ENCODE measurements at places on chromosomes 12 and 14.

DNA sequence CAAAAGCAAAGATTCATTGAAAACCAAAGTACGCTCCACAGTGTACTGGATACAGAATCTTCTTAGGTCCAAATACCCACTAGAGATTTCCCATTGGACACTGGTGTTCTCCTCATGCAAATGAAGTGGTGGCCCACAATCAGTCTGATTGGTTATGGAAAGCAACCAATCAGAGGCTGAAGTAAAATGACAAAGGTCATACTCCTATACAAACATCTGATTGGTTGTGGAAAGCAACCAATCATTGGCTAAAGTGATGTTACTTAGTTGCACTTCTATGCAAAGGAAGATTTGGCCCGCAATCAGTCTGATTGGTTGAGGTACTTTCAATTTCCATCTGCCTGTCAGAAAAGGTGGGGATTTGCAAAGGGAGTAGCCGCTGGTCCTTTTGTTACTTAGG, 1.3 kb upstream of the WASHC3 start:
- DNase-seq, result no peak

- DNase-seq, result no peak
These were observed 5.5 kb upstream of the PRIMA1 start for GRCh38 chr14:93793555-93794324.

DNA sequence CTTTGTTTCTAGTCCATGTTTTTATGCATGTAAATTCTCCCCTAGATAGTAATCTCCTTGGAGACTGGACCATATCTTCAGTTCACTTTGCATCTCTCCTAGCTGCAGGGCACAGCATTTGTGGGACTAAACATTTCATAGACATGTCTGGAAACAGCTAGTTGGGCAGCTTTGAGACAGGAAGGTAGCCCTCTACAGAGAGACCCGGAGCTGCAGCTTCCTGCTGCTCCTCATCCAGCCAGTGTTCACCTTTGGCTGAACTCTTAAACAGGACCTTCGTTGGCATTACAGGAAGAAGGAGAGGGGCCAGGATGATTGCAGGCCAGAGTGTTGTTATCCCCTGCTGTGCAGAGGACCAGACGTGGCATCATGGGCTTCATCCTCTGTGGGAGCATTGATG, 52.9 kb downstream of the GNS start:
- DNase-seq, result no peak

- DNase-seq, result no peak
These were observed 76.9 kb downstream of the LIN52 start for GRCh38 chr14:74161526-74162158.

DNA sequence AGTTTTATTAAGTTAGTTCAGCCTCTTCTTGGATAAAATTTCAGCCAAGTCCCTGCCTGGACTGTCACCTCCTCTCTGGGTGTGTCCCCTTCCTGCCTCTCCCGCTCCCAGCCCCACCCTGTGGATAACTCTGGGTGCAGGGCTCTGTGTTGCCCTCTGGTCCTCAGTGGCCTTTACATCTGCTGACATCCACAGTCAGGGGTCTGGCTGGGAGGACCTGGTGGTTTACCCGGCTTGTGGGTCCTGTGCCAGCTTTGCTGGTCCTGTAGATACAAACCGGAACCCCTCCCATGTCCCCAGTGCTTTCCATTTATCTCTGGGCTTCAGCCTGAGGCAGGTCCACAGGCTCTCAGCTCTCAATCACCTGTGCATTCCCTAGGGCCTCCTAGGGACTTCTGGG, 28.9 kb upstream of the PLEKHG3 start:
- DNase-seq, result no peak

DNA sequence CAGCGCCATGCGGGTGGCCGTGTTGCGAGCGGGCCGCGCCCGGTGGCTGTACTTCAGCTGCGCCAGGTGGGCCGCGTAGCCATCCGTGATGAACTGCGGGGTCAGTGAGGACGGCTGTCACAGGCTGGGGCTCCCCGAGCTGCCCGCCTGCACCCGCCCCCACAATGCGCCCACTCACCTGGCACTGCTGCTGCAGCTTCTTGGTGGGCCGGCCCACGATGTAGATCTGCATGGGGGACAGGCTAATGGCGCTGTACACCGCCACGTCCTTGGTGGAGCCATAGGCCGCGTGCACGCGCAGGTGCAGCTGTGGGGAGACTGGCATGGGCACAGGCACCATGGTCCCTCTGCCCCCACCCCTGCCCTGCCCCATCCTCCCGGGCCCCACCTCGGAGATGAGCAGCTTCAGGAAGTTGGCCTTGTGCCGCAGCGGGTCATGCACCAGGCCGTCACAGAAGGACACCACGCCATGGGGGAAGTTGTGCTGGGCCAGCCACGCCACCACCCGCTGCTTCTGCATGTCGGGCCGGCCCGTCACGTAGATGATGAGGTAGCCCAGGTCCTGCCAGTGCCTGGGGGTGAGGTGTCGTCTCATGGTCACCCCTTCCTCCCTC, 5.9 kb downstream of the ARL6IP4 start:
- DNase-seq, result no peak

DNA sequence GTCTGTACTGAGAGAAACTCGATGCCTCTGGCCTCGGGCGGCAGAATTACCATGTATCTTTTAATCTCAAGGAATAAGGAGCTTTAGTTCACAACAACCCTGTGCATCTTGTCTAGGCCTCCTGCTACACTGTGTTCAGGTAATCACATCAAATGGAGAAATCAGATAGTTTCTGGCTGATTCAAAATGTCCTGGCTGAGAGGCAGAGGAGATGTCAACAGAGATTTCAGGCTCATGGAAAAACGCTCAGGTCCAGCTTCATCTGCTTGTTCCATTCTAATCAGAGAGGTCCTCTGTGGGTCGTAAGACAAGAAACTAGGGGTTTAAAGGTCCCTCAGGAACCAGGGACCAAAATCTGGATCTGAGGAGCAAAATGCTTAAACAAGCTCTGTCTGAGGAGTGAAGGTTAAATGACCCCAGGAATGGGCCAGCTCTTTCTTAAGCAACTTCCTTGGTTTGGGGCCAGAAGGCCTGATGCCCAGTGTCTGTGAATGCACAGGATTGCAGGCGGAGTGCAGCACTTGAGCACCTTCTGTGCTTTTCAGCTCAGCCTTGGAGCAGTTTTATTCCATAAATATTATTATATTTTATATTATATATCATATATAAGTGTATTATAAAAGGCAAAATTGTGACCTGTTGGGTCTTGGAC, 170.2 kb upstream of the PRICKLE1 start:
- DNase-seq, result no peak

- no peak for DNase-seq
These were observed 31.3 kb upstream of the PPM1A start for GRCh38 chr14:60217713-60218112.

DNA sequence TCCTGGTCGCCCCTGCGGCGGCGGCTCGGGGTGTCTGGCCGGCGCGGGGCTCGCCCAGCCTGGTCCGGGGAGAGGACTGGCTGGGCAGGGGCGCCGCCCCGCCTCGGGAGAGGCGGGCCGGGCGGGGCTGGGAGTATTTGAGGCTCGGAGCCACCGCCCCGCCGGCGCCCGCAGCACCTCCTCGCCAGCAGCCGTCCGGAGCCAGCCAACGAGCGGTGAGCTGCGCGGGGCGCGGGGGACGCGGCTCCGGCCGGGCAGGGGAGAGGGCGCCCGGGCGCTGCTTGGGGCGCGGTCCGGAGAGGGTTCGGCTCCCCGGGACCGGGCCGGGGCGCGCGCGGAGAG, at the start of gene LGALS3:
Gene LGALS3, plus strand, starts transcription at position 167 of the 342 bp plus-strand sequence. CDS start 8,122 bp downstream, outside the sequence.
- DNase-seq, result no peak

- no peak for DNase-seq
These were observed 23.7 kb downstream of the UBE2N start for GRCh38 chr12:93417967-93418480.

GRCh38 chr14:75395862-75396261, 32.0 kb upstream of the JDP2 start:
- no peak for DNase-seq

- no peak for DNase-seq
These were observed 150.2 kb downstream of the SRGAP1 start for GRCh38 chr12:63994704-63995103.

GRCh38 chr14:68341411-68342212, 451.3 kb downstream of the ZFP36L1 start:
- DNase-seq, result no peak

GRCh38 chr12:4539167-4539870, 629 bp downstream of the RAD51AP1 start:
- no peak for DNase-seq

GRCh38 chr12:125093681-125094330, 28.6 kb downstream of the AACS start:
- DNase-seq, result no peak

DNA sequence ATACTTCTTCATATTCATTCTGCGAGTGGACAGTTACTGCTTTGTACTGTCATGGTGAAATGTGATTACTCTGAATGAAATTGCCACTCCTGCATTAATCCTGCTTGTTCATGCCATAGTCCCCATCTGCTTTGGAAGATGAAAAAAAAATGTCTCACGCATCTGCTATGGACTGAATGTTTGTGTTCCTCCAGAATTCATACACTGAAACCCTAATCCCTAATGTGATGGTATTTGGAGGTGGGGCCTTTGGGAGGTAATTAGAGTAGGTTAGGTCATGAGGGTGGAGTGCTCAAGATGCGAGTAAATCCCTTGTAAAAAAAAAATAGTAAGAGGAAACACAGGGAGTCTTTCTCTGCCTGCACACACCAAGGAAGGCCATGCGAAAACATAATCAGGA, 427.2 kb downstream of the TMTC2 start:
- DNase-seq, result no peak

- DNase-seq, result no peak
These were observed 294.9 kb downstream of the ETNK1 start for GRCh38 chr12:22919883-22920282.

GRCh38 chr12:50926415-50926814, 25.9 kb upstream of the HIGD1C start:
- no peak for DNase-seq
